ENCODE measurements at places on chromosomes 2 and 18.

DNA sequence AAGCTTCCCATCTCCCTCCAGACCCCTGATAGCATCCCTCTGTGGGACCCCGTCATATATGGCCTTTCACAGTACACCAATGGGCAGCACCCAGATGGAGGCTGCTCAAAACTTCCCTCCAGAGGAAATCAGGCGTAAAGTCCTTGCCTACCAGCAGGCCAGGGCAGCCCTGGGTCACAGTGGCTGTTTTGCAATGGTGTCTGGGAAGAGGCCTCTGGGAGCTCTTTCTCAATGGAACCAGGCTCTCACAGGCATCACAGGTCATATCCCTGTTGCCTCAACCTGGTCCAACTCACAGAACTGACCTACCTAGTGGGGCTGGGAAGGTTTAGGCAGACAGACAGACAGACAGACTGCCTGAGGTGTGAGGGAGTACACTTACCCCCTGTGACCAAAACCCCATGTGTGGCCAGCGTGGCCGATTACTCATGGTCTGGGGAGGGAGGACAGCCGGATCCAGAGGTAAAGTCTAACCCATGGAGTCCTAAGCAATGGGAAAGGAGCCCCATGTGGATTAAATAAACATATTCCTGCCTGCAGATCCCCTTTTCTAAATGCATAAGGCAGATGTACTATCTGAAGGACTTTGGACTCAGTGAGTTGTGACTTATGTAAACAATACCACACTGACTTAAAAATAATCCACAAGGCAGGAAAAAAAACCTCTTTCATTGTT lies 58.2 kb downstream of the BCL2L11 start:
- DNase-seq: no peak
- H3K4me3 ChIP-seq: no peak overlapping the region
- H3K36me3 ChIP-seq: no peaks in the 10 kb centered on the region
- H3K27me3 ChIP-seq: no peaks in the 10 kb centered on the region

GRCh38 chr2:47896450-47896968 lies 9.8 kb downstream of the FBXO11 start:
- no peaks in the 10 kb centered on the region for H3K27me3 ChIP-seq
- no peak overlapping the region for H3K4me3 ChIP-seq

- H3K36me3 ChIP-seq: no peaks in the 10 kb centered on the region
- peaks cover 32% of the 10 kb centered on the region for H3K4me1 ChIP-seq
- DNase-seq: no peak
- H3K4me3 ChIP-seq: no peak overlapping the region
Measured at GRCh38 chr2:43174368-43174916, 52.0 kb downstream of the ZFP36L2 start.

GRCh38 chr18:9988665-9989064 lies 74.8 kb downstream of the VAPA start:
- H3K27ac ChIP-seq: no peak overlapping the region
- no peaks in the 10 kb centered on the region for H3K27me3 ChIP-seq
- DNase-seq: no peak
- no peaks in the 10 kb centered on the region for H3K36me3 ChIP-seq
- H3K4me3 ChIP-seq: no peak overlapping the region
